ENCODE measurements at places on chromosomes 5 and 9.

DNA sequence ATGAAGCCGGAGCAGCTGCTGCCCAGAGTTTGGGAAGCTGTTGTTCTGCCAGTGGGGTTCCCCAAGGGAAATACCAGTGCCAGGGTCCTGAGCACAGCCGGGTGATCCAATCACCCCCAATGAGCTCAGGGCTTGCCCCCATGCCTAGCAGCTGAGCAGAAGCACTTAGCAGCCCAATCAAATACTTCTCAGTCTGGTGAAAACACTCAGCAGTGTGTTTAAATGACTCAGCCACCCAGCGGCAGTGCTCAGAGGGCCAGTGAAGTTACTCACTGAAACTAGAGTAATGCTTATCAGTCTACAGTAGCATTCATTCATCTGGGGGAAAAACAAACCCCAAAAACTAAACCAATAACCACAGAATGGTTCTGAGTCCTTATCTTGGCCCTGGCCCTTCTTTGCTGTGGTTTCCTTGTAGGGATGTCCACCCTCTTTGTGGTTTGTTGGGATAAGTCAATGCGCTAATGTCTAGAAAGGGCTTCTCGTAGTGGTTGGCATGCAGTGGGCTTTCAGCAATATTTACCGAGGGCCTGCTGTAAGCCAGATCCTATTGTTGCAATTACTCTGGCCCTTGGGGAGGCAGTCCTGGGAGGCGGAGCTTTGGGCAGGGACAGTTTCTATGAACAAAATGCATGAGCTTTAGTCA, 43.1 kb downstream of the LHX2 start:
- H3K36me3 ChIP-seq, result no peaks in the 10 kb centered on the region
- H3K4me1 ChIP-seq, result peaks cover 2% of the 10 kb centered on the region
- DNase-seq, result no peak
- H3K27ac ChIP-seq, result no peak overlapping the region
- no peaks in the 10 kb centered on the region for H3K27me3 ChIP-seq

DNA sequence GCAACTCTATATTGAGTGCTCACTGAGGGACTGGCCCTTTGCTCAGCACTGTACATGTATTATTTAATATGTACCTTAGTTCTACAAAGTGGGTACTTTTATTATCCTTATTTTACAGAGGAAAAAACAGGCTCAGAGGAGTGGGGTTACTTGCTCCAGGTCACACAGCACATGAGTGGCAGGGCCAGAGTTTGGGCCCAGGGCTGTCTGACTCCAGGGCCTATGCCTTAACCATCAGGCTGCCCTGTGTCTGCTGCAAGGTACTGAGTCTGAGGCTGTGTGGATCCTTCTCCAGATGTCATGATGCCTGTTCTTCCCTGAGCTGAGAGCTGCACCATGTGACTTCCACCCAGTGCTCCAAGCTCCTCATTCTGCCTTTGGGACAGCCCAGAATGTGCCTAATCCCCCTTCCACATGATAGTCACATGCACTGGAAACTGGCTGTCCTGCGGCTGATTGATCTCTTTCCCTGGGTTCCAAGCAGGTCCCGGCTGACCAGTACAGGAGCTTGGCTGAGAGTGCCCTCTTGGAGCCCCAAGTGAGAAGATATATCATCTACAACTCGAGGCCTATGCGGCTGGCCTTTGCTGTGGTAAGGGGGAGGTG, 15.4 kb downstream of the TMEM268 start:
- H3K4me1 ChIP-seq, result no peaks in the 10 kb centered on the region
- H3K36me3 ChIP-seq, result no peaks in the 10 kb centered on the region
- H3K27ac ChIP-seq, result no peak overlapping the region
- no peak overlapping the region for H3K4me3 ChIP-seq
- no peak for DNase-seq

DNA sequence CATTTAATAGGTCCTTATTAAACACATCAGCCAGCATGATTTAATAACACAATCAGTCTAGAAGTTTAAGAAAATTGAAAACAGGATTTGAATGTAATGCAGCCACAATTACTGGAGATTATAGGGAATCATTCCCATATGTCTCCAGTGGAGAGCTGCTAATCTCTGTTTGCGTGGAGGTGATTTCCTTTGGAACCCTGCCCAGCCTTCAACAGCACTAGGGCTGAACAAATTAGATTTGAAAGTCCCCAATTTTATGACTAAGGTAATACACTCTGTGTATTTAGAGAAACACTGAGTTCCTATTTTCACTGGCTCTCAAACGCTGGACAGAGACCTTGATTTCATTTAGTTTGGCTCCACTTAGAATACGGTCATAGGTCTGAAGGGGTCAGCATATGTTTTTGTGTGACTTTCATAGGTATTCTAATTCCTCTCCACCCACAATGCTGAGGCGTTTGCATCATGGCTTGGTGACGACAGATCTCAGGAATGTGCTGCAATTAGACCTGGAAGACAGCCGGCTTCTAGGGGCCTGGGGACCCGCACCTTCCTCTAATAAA, 508.3 kb downstream of the EBF1 start:
- DNase-seq, result no peak
- peaks cover 10% of the 10 kb centered on the region for H3K4me1 ChIP-seq
- H3K36me3 ChIP-seq, result no peaks in the 10 kb centered on the region
- H3K4me3 ChIP-seq, result no peak overlapping the region
- no peak overlapping the region for H3K27ac ChIP-seq

- H3K36me3 ChIP-seq, result no peaks in the 10 kb centered on the region
- DNase-seq, result no peak
- peaks cover 4% of the 10 kb centered on the region for H3K4me1 ChIP-seq
- H3K4me3 ChIP-seq, result no peak overlapping the region
- H3K27ac ChIP-seq, result no peak overlapping the region
Observed at GRCh38 chr9:18739127-18739526, 265.2 kb downstream of the ADAMTSL1 start.

DNA sequence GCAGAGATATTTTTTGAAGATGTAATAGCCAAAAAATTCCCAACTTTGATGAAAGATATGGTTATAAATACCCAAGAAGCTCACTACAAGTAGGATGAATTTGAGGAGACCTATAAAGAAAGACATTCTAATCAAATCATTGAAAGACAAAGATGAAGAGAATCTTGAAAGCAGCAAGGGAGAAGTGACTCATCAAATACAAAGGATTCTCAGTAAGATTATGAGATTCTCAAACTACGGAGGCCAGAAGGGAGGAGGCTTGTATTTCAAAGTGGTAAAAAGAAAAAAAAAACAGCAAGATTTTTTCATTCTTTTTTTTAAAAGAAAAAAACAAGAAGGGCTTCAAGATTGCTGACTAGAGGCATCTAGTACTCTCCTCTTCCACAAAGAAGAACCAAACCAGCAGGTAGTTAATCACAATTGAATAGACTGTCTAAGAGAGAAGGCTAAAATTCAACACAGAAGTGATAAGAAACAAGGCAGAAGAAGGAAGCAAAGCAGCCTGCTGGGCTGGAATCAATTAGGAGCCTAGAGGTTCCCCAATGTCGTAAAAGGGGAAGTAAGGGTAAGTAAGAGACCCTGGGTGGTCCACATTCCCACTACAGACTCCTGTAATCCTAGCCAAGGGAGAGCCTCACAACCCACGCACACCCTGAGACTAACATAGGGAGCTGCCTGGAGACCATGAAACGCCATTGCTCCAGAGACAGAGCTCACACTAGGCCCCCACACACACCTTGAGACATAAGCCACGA, 59.1 kb upstream of the NIPAL4 start:
- no peaks in the 10 kb centered on the region for H3K27me3 ChIP-seq
- no peak for DNase-seq
- no peak overlapping the region for H3K4me3 ChIP-seq
- no peak overlapping the region for H3K27ac ChIP-seq
- no peaks in the 10 kb centered on the region for H3K4me1 ChIP-seq
- no peaks in the 10 kb centered on the region for H3K36me3 ChIP-seq

- peak; percentile 92 for DNase-seq
- no peak overlapping the region for H3K27ac ChIP-seq
- peaks cover 37% of the 10 kb centered on the region for H3K27me3 ChIP-seq
- H3K36me3 ChIP-seq, result no peaks in the 10 kb centered on the region
- peaks cover 13% of the 10 kb centered on the region for H3K4me1 ChIP-seq
Observed at GRCh38 chr5:88660947-88661805, 221.8 kb downstream of the MEF2C start.

DNA sequence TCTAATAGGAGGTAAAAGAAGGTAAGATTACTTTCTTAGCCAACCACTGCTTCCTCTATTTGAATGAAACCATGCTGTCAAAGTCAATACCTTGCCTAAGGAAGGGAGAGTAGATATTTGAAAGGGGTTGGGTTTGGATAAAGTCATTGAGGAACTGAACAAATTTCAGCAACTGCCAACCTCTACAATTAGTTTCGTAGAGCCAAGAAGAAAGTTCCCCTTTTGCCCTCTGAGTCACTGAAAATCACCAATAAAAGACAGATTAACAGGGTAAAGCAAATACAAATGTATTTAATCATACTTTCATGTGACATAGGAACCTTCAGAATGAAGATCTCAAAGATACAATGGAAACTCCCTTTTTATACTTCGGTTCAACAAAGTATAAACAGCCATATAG, 615.7 kb downstream of the GABRG2 start:
- no peaks in the 10 kb centered on the region for H3K27me3 ChIP-seq
- DNase-seq, result no peak
- no peaks in the 10 kb centered on the region for H3K4me1 ChIP-seq
- H3K4me3 ChIP-seq, result no peak overlapping the region
- H3K27ac ChIP-seq, result no peak overlapping the region

Data from H1 (cell line).